ENCODE measurements at places on chromosomes 1 and 21. TPM values are rescaled to one million over a fixed set of nuclear protein-coding genes. Genes with fewer than 3 reads are reported as not detected.
A peak's percentile ranks its signal among the peaks of the same experiment; 100 is the strongest.

MFAP2 gene
- 1.5 TPM for polyA plus RNA-seq

SLAMF9 gene
- not detected for polyA plus RNA-seq

WDR64 gene
- polyA plus RNA-seq: not detected

OR2M3 gene
- not detected for polyA plus RNA-seq

NHLH1 gene
- polyA plus RNA-seq: not detected

DNA sequence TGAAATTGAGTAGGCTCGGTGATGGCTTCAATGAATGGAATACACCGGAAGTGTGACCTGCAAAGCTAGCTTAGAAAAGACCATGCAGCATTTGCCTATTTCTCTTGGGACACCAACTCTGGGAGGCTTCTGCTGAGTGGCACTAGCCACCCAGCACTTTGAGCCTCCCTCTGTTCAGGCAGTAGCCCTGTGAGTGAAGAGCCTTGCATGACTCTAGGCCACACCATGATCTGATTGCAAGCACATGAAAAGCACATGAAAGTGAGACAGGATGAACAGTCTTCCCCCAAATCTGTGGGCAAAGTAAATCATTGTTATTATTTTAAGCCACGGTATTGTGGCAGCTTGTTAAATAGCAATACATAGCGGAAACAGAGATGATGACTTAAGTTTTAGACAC, 2.8 kb downstream of the CD48 start:
- no peak for DNase-seq

DNA sequence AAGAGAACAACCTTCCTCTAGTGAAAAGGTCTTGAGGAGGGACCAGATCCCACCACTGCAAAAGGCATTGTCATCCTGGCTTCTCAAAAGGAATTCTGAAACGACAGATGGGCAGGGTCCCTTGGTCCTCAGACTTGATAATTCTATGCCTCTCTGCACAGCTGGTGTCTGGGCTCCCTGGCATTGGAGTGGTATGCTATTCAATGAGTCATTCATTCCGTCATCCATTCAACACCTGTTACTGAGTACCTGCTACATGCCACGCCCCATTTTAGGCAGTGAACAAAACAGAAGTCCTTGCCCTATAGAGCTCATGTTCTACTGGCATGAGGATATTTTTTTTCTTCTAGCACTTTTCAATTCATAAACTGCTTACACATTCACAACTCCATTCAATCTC, 45.8 kb upstream of the HMGB4 start:
- DNase-seq: no peak

DNA sequence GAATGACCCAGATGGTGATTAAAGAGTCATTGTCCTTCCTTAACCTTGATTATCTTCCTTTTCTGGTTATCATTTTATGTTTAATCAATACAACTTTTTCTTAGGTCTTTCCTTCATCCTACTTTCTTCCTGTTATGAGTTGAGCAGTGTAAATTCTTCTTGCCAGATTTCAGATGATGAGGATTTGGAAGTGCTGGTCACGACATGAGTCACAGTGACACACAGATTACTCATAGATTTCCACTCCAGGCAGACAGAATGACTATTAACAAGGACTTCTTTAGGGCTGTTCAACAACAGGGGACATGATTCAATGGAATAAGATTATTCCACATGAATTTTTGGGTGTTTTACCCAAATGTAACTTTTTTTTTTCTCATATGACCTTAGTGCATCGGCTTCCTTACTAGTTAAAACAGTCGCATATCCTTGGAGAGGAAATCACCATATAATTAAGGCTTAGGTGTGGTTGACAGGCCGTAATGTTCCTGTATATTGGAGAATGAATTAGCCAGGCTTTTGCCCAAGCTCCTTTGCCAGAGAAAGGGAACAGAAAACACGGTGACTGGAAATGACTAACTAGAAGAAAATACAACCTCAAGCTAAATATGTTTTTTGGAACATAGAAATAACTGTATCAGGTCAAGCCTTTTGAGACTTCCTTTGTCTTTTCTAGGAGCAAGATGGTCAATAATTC, 44.2 kb downstream of the PRRX1 start:
- no peak for DNase-seq

DNA sequence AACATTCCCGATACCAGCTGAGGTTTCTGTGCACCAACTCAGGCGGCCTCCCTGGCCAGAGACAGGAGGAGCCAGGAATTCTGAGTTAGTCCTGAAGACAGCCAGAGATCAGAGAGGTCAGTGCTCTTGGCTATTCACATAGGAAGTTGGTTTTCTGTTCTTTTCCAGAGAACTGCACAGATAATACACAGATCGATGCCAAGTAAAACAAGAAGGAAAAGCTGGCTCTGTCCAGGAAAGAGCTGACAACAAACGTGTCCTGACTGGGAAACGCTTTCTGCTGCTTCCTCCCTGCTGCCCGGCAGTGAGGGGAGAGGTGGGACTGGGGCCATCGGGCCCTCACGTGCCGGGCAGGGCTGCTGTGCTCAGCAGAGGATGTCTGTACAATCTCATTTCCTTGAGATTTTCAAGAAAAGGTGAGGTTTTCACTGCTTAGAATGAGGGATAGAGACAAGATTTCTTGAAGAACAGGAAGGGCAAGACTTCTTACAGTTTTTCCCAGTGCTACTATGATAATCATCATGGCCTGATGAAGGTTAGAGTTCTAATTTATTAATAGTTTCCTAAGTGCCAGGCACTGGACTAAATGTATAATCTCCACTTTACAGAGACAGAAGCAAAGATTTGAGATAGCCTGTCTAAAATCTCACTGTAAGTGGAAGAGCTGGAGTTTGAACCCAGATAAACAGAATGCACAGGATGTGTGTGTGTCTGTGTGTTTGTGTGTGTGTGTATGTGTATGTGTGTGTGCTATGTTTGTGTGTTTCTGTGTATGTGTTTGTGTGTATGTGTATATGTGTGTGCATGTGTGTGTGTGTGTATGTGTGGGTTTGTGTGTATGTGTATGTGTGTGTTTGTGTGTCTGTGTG, 211.0 kb upstream of the RAB4A start:
- DNase-seq: peak; percentile 40

DNA sequence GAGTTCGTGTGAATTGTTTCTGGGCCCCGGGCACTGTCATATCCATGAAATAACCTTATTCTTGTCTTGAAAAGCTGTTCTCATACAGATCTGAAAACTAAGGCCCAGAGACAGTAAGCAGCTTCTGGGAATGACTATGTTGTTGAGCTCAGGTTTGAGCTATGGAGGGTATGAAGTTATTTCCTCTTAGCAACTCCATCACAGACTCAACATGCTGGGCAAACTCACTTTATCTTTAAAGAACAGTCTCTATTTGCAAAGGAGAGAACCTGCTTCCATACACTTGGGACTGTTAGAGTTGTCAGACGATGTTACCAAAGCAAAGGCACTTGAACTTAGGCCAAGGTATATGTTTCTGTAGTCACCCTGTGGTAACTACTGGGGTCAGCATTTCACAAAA, 90.0 kb downstream of the GPR88 start:
- DNase-seq: no peak

DNA sequence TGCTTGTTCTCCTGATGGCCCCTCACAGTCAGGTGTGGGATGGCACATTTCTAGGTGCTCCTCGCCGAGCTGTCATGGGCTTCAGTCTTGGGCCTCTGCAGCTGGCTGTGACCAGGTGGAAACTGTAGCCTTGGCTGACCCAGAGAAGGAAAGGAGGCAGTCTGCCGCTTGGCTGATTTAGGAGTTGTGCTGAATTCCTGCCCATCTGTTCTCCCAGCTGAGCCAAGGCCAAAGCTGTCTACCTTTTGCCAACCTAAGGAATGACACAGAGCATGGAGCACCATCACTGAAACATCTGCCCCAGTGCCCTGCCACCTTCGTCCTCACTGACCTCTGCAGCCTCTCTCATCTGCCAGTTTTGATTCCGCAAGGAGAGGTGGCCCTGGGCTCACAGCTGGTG, 27.9 kb downstream of the UTP25 start:
- DNase-seq: no peak

- no peak for DNase-seq
Measured at GRCh38 chr1:177933881-177934280, 36.0 kb downstream of the SEC16B start.

GRCh38 chr1:41728403-41729202, 190.1 kb downstream of the HIVEP3 start:
- DNase-seq: no peak

DNA sequence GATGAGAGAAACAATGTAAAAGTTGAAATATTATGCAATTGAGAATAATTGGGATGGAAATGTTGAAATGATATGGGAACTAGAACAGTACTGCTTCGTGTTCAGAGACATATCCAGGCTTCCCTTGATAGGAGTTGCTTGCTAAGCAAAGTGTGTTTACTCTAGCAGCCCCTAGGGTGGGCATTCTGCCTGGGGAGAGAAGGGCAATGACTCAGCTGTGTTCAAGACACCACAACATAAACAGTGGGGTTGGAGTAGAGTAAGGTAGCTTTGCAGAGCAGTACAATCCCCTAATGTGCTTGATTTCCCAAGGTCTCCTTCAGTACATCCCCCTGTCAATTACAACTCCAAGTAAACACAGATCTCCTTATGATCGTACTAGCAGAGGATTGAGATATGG, 4.8 kb upstream of the PCNX2 start:
- no peak for DNase-seq

- DNase-seq: peak; percentile 76
Measured at GRCh38 chr1:91803123-91803522, 82.8 kb downstream of the TGFBR3 start.

DNA sequence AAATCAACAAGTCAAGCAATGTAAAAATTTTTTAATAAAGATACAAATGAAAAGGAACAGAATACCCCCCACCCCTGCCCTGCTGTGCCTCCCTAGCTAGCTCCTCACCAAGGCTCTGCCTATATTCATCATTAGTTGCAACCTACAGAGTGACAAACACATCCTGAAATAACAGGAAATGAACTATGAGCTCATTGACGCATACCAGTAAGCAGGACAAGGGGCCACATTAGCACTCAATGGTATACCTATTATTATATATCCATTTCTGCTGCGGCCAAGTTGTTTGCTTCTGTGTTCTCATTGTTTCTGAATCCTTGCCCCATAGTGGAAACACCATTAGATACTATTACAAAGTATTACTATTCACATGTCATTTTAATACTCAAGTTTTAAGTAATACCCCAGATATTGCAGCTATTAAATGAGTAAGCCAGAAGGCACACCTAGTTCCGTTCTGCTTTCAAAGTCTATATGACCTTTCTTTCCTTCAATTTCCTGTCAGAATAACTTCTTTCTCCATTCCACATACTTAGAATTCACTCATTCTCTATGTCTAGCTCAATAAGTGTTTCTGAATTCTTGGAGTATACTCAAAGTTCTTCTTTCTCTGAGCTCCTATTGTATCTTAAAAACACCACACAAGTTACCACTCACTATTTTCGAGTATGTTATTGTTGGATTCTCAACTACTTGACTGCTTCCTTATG, 1214.9 kb downstream of the PLA2G4A start:
- DNase-seq: no peak

- DNase-seq: no peak
Measured at GRCh38 chr21:24594082-24594481, 1013.2 kb downstream of the MRPL39 start.
